Activated T-helper 2 cell treated with anti-CD3 and anti-CD28 coated beads, Interferon-gamma antibody, Interleukin-2, Interleukin-4, amounts not matched to agents 10 μg/mL and 5 μg/mL and 100 μg/mL, durations not matched to agents 14 hours and 24 hours and 36 hours (primary cell): ENCODE measurements at places on chromosomes 12 and 14. TPM values are rescaled to one million over a fixed set of nuclear protein-coding genes. Genes with fewer than 3 reads are reported as not detected.

DNA sequence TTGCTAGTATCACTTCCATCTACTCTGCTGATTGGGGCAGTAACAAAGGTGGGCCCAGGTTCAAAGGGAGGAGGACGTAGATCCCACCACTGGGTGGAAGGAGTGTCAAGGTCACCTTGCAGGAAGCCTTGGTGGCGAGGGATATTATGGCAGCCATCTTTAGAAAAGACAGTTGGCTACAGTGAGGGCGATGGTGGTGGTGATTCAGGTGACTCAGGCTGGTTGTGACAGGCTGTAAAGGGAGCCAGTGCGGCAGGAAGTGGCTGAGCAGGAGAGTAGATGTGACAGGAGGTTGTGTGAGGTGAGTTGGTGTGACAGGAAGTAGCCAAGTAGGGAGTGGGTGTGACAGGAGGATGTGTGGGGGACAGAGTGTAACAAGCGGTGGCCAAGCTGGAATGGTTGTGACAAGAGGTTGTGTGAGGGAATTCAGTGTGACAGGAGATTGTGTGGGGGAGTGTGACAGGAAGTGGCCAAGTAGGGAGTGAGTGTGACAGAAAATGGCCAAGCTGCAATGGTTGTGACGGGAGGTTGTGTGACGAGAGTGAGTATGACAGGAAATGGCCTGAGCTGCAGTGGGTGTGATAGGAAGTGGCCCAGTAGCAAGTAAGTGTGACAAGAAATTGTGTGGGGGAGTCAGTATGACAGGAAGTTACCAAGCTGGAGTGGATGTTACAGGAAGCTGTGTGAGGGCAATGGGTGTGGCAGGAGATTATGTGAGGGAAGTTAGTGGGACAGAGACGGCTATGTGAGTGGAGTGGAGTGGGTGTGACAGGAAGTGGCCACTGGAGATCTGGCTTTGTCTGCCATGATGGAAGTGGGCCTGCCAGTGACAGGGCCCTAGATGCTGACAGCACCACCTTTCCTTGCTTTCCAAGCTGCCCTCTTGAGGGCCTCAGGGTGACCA lies 136.5 kb upstream of the MYL2 start:
- peak; percentile 64 for DNase-seq
- H3K27ac ChIP-seq = peak overlapping the region; percentile 97
- peaks cover 10% of the 10 kb centered on the region for H3K36me3 ChIP-seq

DNA sequence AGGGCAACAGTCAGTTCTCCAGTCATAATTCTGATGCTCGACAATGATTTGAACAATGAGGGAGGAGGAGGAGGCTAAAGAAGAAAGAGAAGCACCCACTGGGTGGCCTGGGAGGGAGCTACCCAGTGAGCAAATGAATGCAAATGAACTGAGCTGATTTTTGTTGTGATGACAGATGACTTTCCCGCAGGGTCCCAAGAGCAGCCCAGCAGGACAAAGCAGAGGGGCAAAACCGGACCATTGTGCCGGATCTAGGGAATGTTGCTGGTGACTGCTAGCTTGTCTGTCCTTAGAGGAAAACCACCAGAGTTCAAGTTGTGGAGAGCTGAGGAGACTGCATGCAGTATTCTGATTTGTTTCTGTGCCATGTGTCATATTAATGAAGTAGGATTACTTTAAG lies 162.8 kb downstream of the MON2 start:
- no peak for DNase-seq
- H3K36me3 ChIP-seq = no peaks in the 10 kb centered on the region
- H3K4me3 ChIP-seq = no peak overlapping the region
- H3K27me3 ChIP-seq = peaks cover 64% of the 10 kb centered on the region

- no peak for DNase-seq
- no peaks in the 10 kb centered on the region for H3K27me3 ChIP-seq
- no peak overlapping the region for H3K27ac ChIP-seq
- no peaks in the 10 kb centered on the region for H3K4me1 ChIP-seq
- no peaks in the 10 kb centered on the region for H3K36me3 ChIP-seq
- H3K4me3 ChIP-seq = no peak overlapping the region
These were observed 111.3 kb downstream of the FOXG1 start for GRCh38 chr14:28877923-28878322.

The CLSTN3 gene
- 57.8 and 60.7 TPM in 2 replicates for total RNA-seq
